AG08396 (cell line): ENCODE measurements at places on chromosomes 7 and 10.

DNA sequence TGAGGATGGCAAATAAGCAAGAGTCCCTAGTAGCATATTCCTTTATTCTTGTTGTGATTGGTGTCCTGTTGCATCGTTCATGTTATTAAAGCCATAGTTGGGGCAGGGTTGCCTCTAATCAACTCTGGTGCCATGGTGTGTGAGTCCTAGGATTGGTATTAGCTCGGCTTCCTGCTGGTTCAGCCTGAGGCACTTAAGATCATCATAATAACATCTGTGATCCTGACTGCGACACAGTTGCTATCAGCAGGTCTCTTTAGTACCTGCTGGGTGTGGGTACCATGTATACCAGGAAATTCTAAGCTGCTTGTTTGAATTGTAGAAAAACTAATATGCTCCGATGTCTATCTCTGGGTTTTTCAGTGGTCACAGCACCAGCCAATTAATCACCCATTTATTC, 1.6 kb downstream of the WEE2 start:
- no peak for DNase-seq

GRCh38 chr10:22723343-22723779, 9.0 kb upstream of the PIP4K2A start:
- DNase-seq = no peak

- DNase-seq = no peak
Observed at GRCh38 chr10:9834434-9834833, 1183.2 kb upstream of the CELF2 start.

DNA sequence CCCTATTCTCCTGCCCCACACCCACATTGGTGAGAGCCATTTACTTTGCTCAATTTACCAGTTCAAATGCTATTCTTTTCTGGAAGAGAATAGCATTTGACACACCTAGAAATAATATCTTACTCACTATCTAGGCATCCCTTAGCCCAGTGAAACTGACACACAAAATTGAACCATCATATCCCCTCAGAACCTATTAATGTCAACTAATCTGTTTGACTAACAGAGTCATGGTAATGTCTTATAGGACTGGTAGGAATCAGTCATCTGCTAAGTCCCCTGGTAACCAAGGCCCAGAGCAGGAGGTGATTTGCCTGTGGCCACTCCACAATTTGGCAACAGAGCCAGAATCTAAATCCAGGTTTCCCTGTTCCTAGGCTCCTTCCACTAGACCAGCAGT, 63.3 kb downstream of the PPP1R3C start:
- no peak for DNase-seq

DNA sequence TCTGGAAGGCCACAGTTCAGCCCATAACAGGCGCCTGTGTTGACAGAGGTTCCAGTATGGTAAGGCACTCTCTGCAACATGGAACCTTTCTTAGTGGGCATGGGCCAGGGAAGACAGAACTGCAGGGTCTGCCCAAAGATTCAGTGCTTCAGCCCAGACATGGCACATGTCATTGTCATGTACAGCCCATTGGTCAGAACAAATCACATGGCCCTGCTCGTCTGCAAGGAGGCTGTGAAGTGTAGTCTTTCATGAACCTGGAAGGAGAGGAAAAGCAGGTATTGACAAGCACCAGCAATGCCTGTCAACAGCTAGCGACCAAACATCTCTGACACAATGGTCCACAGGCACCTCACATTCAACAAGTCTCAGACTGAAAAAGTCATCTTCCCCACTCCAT, 30.4 kb upstream of the CHCHD3 start:
- no peak for DNase-seq

DNA sequence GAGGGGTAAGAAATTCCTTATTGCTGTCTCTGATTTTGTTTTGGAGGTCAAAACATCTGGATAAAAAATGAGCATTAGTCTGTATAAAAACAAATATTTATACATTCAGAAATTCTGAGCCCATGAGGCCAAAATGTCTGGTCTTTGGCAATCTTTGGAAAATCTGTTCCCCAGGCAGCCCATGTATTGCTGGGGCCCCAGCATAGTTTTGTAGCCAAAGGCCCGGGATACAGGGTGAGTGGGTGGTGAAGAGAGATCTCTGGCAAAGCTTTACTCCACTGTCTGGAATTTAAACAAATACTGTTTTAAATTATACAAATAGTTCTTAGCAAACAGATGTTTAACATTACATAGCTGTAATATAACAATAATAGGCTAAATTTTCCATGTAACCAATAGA, 134.7 kb upstream of the GALNT17 start:
- no peak for DNase-seq

DNA sequence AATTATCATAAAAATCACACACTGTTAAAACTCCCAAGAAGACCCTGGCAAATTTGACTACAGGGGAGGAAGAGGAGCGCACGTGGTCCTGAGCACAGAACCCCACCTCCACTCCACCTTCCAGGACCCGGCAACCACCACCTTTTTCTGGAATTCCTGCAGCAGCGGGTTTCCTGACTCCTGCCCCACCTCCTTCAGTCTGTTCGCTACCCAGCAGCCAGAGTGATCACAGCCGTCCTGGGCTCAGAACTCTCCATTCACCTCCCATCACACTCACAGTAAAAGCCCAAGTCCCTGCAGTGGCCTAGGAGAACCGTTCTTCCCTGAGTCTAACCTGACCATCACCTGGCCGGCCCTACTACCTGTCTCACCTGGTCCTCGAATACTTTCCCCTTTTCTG, 107.4 kb upstream of the FAM204A start:
- no peak for DNase-seq

DNA sequence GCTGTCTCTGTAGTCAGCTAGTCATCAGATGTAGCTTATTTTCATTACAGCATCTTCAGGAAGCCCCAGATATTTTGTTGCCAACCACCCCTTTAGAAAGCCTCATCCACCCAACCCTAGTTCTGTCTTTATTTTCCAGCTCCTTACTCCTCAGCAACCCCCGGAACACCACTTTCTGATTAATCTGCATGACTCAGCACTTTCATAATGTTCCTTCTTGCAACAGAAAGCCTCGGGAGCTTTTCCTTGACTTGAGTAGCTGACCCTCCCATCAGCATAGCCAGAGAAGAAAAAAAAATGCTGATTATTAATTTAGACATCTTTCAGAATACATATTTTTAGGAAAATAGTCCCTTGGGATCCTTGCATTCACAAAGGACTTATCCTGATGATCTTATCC, 244.0 kb upstream of the CXCL12 start:
- peak; percentile 56 for DNase-seq

DNA sequence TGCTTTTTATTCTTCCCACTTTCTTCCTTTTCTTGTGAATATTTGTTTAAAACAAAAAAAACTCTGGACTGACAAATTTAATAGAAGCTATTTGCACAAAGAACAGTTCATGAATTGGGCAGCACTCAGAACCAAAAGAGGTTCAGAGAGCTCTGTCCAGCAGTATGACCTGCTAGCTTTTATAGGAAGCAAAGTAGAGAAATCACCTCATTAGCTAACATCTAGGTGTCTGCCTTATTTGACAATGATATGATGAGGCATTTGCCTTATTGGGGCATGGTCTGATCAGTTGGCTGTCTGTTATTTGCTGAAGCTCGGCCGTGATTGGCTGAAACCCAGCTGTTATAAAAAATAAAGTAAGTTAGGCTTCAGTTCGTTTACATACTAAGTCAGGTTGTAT, 819 bp upstream of the TRIM4 start:
- DNase-seq = no peak

GRCh38 chr10:125783957-125784356, 8.3 kb upstream of the MMP21 start:
- DNase-seq = no peak

- DNase-seq = no peak
Observed at GRCh38 chr10:71611709-71612422, 107.7 kb downstream of the C10orf105 start.

DNA sequence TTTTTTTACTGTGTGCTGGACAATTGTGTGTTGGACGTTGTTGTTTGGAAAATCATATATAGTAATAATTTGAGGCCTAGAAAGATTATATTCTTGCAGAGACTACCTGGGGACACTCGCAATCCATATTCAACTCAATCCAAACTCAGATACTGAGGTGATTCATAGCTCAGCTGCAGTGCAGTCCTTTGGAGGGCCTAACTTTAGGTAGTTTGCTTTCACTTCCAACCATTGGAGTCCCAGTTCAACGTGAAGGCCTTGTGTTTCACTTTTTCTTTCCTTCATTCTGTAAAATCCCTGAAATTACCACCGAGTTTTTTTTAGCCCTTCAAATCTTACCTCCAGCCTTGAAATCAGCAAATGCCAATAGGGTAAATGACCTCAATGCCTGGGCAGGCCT, 32.3 kb downstream of the ATRNL1 start:
- no peak for DNase-seq

- DNase-seq = peak; percentile 49
Observed at GRCh38 chr10:58064714-58065528, 202.8 kb downstream of the IPMK start.

- DNase-seq = no peak
Observed at GRCh38 chr10:20962165-20962564, 65.1 kb upstream of the NEBL start.

- no peak for DNase-seq
Observed at GRCh38 chr10:2438248-2438939, 629.0 kb upstream of the PFKP start.

GRCh38 chr7:141227454-141227853, 153.6 kb downstream of the TMEM178B start:
- DNase-seq = no peak

DNA sequence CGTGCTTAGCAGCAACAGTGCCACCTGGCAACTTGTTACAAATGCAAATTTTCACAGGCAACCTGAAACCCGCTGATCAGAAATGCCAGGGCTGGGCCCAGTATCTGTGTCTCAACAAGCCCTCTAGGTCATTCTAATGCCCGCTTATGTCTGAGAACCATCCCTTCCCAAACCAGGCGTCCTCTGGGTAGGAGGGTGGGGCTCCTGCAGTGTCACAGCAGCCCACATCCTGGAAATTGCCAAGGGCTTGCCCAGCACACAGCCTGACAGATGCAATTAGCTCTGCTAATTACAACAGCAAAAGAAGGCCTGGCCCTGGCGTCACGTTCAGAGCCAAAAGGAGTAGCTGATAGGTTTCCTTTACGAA, 15.9 kb downstream of the ITPRIP start:
- no peak for DNase-seq

DNA sequence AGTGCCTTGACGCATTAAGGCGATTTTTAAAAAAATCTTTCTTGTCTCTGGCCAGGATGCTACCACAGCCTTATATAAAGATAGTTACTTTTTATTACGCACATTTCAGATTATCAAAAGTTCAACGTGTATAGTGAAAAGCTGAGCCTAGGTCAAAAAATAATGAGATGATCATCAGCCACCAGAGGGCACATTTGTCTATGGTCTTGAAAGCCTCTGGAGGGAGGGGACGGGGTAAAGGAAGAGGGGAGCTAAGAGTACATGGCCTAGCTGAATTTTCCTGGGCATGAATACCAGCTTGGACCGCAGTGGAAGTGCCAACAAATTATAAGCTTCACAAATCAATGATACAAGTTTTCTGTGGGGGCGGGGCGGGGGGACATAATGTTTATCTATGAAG, 285.9 kb upstream of the SMIM30 start:
- DNase-seq = no peak

DNA sequence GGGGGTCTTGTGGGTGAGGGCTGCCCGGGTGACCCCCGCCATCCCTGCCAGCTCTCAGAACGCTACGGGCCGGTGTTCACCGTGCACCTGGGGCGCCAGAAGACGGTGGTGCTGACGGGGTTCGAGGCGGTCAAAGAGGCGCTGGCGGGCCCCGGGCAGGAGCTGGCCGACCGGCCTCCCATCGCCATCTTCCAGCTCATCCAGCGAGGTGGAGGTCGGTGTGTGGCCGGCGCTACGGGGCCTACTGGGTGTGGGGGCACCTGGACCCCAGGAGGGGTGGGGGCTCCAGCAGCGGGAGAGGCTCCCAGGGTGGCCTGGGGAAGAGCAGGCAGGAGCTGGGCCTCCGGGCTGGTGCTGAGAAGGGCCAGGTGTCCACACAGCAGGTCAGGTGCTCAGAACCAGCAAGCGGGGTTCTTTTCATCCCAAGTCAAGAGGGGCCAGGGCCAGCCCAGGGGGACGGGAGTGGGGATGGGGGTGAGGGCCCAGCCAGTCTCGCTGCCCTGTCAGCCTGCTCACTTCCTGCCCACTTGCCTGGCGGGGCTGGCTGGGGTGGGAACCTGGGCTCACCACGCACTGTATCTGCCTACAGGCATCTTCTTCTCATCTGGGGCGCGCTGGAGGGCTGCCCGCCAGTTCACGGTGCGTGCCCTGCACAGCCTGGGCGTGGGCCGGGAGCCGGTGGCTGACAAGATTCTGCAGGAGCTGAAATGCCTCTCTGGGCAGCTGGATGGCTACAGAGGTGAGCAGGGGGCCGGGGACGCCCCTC, 1.6 kb downstream of the CYP2W1 start:
- no peak for DNase-seq

GRCh38 chr10:132237871-132238270, 51.1 kb downstream of the DPYSL4 start:
- DNase-seq = no peak

GRCh38 chr7:101817471-101818286, at the start of gene CUX1:
CUX1 (plus strand) TSS chr7:101817626; CDS start chr7:101817640, 14 bp downstream.
- DNase-seq = peak; percentile 41

DNA sequence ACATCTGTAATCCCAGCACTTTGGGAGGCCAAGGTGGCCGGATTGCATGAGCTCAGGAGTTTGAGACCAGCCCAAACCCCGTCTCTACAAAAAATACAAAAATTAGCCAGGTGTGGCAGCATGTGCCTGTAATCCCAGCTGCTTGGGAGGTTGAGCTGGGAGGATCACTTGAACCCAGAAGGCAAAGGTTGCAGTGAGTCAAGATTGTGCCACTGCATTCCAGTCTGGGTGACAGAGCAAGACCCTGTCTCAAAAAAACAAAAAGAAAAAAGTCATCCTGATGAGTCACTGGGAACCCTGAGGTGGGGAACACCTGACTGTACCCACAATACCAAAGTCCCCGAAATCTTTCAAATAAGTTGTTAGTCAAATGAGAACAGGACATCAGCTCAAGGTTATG, 80.0 kb downstream of the NEBL start:
- no peak for DNase-seq

- DNase-seq = no peak
Observed at GRCh38 chr7:126720232-126720631, 532.5 kb downstream of the GRM8 start.

- DNase-seq = no peak
Observed at GRCh38 chr10:61406242-61406641, 46.9 kb downstream of the TMEM26 start.
